ENCODE measurements at places on chromosomes 4 and X. TPM values are rescaled to one million over a fixed set of nuclear protein-coding genes. Genes with fewer than 3 reads are reported as not detected.

DNA sequence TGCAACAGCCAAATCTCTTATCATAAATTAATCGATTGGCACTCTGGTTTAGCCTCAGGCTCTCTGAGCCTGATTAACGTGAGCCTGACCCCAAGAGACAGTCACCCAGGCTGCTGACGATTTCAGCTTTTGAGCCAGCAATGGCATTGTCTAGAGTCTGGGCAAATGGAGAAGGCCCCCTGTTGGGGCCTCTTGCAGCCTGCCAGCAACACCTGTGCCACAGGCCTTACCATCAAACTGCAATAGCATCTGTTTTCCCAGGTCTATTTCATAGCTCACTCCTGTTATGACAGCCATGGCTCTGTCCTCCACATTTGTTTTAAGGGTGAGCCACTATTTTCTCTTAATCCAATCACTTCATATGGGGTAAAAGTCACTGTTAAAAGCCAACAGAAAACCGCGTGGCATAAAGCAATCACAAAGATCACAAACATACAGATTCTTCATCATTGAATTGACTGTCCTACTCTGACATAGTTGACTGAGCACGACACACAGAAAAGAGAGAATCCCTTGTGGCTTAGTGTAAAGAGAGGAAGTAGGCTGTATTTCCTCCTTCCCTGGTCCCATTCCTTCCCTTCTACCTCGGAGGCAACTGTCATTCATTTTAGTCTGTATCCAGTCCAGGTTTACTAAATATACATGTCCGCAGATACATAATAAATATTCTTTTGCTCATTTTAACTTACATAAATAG lies 47.8 kb downstream of the SLC9A7 start:
- DNase-seq: no peak

DNA sequence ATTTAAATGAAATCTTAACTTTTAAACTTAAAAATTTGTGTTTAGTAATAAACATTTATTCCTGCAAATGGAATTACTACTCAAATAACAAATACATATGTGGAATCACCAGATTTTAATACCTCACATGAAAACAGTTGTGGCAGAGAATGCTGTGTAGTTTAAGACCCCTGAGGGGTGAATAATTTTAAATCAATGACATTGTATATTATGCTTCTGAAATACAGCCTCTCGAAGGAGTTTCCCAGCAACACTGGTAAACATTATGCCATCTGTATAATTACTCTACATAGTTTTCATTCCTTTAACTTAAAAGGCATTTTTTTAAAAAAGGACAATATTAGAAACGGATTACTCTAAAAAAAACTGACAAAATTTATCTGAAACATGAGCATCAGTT lies 2313.3 kb downstream of the ARAP2 start:
- no peak for DNase-seq

- no peak for DNase-seq
Measured at GRCh38 chr4:85491527-85491926, 16.6 kb downstream of the ARHGAP24 start.

DNA sequence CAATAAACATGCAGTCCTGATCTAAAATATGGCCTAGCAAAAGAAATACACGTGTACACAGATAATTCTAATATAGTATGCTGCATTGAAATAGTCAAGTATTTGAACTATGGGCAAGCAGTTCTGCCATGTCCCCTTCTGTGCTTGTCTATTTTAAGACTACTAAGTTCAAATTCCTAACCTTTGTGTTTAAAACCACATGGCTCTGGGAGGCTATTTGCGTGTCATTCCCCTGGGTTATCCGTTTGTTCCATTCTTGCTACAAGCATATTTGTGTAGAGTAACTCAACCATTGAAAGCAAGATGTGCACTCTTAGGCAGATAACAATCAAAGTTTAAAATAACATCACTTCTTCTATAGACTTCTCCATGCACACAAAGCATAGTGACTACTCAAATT lies 25.4 kb upstream of the TBC1D1 start:
- no peak for DNase-seq

GRCh38 chrX:133741303-133741702 lies 244.1 kb downstream of the GPC3 start:
- DNase-seq: no peak

DNA sequence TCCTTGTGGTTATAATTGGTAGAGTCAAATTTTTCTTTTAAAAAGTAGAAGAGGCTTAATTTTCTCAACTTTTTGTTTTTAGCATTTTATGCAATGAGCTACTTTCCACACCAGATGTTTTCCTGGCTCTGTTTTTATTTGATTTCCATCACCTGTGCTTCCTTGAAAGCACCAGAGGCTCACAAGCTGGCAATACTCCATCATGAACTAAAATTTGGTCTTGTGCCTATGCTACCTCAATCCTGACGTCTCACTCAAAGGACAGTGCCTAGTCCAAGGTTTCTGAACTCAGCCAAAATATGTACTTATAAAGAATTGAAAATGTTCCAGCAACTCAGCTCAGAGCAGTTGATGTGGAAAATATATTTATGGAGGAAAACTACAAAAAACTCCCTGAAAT lies 914.0 kb upstream of the PRKX start:
- DNase-seq: no peak

GRCh38 chrX:107718156-107718621 lies 57.4 kb downstream of the TSC22D3 start:
- DNase-seq: peak; percentile 73

GRCh38 chr4:145779319-145779801 lies 99.4 kb downstream of the C4orf51 start:
- no peak for DNase-seq

DNA sequence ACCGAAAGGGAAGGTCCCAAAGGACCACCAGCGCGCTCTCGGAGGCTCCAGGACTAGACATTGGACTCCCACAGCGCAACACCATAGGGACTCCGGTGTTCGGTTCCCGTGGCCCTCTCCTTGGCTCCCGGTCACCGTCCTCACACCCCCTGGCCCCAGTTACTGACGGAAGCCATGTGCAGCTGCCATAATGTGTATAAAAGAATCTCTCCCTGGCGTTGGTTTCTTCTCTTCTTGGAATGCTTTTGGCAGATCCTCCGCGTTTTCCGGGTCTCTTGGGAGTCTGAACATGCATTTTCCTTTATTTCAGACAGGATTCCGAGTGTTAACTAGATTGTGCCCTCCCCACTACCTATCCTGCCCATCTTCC lies 69.8 kb downstream of the FBXO8 start:
- DNase-seq: no peak

DNA sequence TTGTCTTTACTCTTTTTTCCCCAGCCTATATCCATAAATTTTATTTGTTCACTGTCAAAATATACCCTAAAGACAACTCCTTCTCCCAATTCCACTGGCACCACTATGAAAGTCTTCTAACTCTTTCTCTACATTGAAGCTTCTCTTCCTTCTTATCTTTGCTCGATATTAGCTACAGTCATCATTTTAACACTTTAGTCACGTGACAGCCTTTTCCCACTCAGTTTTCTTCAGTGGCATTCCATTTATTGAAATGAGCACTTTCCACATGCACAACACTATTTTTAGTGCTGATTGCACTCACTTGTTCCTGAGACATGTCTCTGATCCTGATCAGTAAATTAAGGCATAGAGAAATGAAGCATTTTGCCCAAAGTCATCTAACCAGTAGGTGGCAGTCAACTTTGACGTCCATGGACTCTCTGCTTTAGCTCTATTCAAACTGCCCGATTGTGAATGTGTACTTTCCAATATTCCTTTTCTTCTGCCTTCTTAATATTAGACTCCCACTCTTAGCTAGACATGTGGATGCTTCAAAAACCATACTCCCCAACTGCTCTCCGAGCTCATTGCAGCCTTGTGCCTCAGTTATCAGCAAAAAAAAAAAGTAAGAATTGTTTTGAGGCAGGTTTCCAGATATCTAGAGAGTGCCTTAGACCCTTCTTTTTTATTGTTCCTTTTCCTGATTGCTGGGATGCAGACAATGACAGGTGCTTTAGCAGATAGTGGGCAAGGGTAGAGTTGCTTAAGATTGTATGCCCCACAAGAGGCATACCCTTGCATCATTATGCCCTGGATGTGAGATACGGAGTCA lies 394.4 kb upstream of the ADGRL3 start:
- no peak for DNase-seq

DNA sequence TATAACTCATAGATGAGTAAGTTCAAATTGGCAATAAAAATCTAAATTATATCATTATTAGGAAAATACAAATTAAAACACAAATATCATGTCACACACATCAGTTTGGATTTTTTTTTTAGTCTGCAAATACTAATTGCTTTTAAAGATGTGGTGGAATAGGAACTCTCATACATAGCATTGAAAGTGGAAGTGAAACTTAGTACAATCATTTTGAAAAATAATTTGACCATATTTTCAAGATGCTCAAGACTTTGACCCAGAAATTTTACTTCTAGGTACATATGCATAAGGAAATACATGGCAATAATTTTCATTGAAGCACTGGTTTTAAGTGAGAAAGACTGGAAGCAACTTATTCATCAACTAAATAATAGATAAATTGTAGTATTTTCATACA lies 147.5 kb upstream of the SMIM31 start:
- DNase-seq: no peak

GRCh38 chr4:184392748-184393559 lies 81.4 kb downstream of the IRF2 start:
- no peak for DNase-seq

GATA1 gene
- not detected for total RNA-seq

IL2 gene
- not detected for total RNA-seq

SYNPO2 gene
- 17.4 TPM for total RNA-seq

F9 gene
- not detected for total RNA-seq

CTAG1B gene
- not detected for total RNA-seq

Measured in thyroid gland (tissue), 4 donors.